Vagina (tissue), 2 donors: ENCODE measurements at places on chromosomes 12 and 14.

GRCh38 chr12:4738541-4738940 is 18.3 kb downstream of the GALNT8 start:
- DNase-seq = no peak

GRCh38 chr12:12734054-12734453 is 16.9 kb downstream of the CDKN1B start:
- no peak for DNase-seq

- no peak for DNase-seq
These were observed 430.2 kb upstream of the TBX3 start for GRCh38 chr12:115114140-115114539.

- DNase-seq = no peak
These were observed 37.4 kb downstream of the EPS8 start for GRCh38 chr12:15751741-15752140.

GRCh38 chr12:16119618-16120415 is 157.7 kb downstream of the SLC15A5 start:
- DNase-seq = no peak
